D721Med (cell line): ENCODE measurements at places on chromosomes 5 and 9.

DNA sequence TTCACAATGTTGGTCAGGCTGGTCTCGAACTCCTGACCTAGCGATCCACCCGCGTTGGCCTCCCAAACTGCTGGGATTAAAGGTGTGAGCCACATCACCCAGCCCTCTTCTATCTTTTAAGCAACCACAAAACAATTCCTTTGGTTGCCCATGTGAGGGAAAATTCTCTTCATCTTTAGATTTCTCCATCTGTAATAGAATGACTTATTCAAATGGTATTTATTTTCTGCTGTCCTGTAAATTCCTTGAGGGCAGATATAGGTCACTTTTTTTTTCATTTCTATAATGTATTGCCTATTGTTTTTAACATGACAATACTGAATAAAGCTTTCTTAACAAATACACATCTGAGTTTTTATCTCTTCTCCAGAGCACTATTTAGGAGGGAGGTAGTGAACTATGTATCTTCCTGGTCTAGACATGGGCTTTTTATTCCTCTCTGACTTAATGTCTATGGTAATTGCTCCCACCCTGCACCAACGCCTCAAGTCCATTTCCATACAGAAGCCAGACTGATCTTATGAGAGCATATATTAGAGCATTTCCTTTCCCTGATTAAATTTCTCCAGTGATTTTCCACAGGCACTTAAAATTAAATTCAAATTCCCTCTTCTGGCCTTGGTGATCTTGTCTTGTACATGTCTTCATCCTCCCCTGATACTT, 595.6 kb downstream of the CAAP1 start:
- DNase-seq: no peak

- no peak for DNase-seq
These were observed 177.0 kb downstream of the DCP2 start for GRCh38 chr5:113153512-113154097.

DNA sequence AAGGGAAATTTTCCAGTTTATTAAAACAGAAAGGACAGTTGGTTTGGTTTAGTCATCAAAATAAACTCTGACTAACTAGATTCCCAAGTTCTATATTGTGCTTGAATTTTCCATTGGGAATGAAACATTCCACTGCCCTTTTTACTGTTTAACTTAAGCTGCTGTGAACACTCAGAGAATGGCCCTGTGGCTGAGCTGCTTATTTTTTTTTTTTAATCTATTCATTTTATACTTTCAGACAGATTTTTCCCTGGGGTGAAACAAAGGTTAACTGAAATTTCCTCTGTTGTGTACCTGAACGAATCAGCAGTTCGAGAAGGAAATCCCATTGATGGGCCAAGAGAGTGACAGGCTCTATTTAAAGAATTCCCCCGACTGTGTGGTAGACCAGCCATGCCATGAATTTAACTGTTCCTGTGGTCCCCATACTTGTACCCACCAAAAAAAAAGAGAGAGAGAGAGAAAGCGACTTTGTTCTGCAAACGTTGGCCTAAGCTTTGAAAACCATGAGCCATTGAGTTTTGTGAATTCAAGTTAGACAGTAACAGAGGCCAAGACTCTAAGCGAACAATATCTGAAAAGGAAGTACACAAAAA, 138.7 kb upstream of the GRHPR start:
- DNase-seq: no peak

DNA sequence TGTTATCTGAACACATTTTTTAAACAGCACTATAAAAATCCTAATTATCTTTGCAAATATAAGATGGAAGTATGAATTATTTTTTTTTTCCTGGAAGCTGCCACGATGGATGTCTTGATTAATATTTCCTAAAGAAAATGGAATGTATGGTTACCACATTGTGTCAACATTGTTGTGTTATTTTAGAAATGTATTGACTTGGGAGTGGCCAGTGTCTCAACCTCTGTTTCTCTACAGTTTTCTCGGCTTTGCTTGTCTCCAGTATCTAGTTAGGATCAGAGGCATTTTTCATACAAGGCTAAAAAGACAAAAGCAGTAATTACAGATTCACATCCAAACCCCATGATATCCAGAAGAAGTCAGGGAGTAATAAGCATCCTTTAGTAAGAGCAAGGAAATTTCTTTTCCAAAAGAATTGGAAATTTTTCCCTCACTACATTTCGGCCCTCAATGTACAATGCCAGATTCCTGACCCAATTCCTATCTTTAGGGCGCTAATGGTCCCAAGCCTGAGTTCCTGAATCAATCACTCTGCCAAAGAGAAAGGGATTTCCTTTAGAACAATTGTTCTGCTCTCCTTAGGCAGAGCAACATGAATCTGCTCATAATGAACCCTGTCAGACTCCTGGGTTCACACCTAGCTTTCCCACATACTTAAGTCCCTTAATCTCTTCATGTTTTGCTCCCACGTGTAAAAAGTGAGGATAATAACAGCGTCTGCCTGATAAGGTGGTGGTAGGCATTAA, 111.7 kb downstream of the EDIL3 start:
- DNase-seq: no peak

DNA sequence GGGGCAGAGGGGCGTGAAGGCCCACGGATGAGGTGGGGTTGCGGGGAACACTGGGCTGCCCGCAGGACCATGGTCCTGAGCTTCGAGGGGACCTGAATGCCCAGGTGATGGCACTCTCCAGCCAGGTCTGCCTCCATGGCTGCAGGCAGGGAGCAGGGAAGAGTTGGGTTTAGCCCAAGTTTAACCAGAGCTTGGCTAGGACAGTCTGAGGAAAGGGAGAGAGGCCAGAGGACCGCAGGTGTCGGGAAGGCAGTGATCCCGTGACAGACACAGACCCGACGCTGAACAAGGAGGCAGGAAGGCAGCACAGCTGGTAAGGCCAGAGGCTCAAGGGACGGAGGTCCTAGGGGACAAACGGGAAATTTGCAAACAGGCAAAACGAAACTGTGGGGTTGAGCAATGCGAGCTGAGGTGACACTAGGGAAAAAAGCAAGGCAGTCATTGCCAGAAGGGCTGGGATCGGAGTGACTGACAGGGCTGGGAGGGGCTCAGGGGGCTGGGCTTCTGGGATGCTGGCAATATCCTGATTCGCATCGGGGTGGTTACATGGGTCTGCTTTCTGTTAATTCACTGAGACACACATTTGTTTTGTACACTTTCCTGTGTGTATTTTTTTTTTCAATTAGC, 25.0 kb downstream of the ARPC5L start:
- no peak for DNase-seq

DNA sequence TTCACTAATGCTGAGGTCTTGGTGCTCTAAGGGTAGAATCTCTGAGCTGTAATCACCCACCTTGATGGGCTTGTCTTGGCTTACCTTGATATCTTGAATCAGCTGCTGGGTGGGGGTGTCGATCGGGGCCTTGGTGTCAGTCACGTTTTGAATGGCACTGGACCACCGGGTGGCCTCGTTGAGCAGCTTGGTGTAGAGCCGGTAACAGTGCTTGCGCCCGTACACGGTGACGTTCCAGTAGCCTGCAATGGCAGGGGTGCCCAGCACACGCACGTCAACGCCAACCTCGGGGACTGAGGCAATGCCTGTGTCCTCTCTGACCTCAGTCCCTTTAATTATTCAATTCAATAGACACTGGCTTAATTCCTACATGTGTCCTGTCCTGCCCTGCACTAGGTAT, 63.1 kb upstream of the RETREG1 start:
- peak; percentile 25 for DNase-seq

DNA sequence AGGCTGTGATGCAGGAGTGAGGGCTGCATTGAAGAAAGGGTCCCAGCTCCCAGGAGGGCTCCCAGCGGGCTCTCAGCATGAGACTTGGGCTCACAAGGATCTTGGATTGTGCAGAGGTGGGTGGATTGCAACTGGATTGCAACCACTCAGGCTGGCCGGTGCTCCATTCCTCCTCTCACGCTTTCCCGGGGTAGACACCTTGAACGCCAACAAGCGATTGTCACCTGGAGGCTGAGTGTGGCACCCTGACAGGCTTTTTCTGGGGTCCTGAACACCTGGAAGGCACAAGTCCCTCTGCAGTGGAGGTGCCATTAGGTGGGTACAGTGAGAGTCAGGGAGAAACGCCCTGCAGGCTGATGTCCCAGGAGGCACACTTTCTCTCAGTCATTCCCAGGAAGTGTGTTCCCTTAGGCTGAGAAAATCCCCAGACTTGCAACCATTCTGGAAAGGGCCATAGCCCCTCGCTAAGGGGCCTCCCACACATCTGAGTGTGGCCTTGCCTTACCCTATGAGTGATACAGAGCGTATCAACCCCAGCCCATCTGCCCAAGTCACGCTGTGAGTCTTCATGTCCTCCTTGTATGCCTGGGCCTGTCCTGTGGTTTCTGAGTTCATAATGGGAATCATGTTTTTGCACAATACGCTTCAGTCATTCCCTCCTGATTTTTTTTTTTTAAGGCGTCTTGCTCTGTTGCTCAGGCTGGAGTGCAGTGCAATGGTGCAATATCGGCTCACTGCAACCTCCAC, 488.1 kb downstream of the IRX1 start:
- DNase-seq: no peak

DNA sequence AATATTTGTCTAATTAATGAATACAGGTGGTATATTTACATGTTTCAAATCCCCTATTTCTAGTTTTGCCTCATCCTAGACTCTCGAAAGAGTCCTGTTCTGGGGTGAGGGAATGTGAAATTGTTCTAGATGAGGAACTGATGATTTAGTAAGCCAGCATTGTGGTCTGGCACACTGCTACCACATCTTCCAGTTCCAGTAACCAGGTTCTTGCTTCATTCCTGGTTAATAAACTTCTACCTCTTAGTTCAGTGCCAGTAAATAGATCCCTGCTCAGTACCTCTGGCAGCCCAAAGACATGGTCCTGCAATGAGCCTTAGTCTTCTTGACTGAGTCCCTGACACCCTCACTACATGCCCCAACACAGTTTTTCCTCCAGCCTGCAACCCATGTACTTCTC, 207.7 kb downstream of the SREK1 start:
- no peak for DNase-seq

DNA sequence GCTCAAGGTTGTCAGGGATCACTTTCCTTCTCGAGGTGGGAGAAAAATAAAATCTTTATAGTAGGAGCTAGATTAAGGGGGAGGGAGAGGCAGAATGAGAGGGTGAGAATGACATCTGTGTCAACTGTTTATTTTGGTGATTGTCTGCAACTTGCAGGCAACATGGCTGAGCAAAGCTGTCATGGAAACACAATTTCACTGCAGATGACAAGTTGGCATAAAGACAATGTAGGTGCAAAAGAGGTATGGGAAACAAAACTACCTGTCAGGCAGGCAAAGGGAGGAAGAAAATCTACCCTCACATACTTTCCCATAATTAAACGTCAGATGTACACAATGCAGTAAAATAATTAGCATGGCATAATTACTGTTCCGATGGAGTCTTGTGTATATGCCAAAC, 167.4 kb downstream of the SLIT3 start:
- no peak for DNase-seq

- no peak for DNase-seq
These were observed 21.3 kb downstream of the HMCN2 start for GRCh38 chr9:130286781-130287428.

- no peak for DNase-seq
These were observed 4.0 kb downstream of the CSF1R start for GRCh38 chr5:150082374-150082773.

- no peak for DNase-seq
These were observed 134.9 kb upstream of the CDKN2B start for GRCh38 chr9:22143799-22144625.

DNA sequence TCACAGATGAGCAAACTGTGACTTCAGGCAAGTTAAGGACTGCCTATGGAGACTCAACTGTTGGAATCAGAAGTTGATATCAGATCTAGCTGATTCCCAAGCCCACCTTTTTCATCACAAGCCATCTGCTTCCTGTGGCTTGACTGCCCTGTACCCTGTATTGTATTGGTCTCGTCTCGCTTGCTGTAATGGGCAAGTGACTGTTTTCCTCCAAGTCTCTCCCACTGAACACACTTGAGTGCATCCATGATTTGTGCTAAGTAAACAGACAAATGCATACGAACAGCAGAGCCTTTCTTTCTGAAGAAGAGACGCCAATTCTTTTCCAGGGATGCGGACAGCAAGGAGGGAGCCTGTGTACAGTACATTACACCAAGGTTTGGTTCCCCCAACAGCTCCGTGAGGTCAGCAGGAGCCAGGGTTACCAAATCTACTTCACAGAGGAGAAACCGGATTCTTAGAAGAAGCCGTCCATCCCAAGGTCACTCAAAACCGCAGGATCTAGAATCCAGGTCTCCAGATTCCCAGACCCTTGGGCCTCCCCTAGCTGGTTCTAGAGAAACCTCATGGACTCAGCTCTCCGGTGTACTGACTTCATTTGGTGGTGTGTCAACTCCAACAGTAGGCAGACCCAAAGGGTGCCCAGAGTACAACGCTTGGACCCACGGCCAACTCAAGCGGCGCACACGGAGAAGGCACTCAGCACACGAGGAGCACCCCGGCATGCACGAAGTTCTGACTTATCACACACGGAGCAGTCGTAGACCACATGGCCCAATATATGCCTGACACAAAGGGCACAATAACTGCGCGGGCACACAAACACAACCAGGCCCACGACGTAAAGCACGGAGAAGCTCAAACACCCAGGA, 1.1 kb downstream of the BAG1 start:
- DNase-seq: no peak

DNA sequence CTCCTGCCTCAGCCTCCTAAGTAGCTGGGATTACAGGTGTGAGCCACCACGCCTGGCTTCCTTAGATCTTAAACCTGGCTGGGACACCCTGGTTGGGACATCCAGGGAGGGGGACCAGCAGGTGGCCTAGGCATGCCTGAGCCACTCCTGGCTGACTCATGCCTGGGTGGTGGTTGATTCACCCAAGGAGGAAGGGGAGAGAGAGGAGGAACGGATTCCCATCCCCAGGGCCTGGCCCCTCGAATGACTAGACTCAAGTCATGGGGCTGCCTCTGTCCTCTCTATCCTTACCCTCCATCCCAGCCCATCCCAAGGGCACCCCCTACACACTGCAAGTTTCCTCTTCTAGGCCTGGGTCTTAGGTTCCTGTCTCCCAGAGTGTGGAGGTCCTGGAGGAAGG, 12.7 kb downstream of the EEIG1 start:
- no peak for DNase-seq

DNA sequence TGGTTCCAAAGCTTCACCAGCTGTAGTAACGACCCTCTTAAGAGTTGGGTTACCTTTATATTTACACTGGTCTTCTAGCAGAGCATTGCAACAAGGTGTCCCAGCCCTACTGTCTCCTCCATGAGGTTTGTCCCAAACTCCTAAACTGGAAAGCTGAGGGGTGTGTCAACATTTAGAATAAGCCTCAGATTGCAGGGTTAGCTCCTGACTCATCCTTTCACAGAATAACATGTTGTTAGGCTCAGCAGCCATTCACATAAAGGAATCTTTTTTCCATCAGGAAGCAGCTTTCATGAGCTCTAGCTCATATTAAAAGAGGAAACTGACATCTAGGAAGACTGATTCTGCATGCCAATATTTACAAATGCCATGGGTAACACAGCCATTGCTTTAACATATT, 238.7 kb downstream of the EFNA5 start:
- no peak for DNase-seq

DNA sequence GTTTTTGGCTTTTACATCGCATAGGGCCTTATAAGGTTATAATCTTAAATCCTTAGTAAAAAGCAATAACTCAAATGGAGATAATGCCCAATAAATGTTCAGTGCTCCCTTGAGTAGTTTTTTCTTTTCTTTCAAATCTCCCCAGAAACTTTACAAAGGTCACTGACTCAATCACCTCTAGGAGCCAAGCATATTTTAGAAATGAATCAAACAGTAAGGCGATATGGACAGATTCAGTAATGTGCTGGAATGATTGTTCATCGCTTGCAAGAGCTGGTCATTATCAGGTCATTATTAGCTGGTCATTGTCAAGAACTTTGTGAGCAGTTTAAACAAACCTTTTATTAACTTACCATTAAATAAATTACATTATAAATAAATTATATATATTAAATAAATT, 130.4 kb upstream of the SLIT3 start:
- DNase-seq: no peak
